ENCODE measurements at places on chromosomes 6 and 20. TPM values are rescaled to one million over a fixed set of nuclear protein-coding genes. Genes with fewer than 3 reads are reported as not detected.
A peak's percentile ranks its signal among the peaks of the same experiment; 100 is the strongest.

Gene SLC32A1
- total RNA-seq: not detected

Gene ADGB
- 0.57 TPM for total RNA-seq

DNA sequence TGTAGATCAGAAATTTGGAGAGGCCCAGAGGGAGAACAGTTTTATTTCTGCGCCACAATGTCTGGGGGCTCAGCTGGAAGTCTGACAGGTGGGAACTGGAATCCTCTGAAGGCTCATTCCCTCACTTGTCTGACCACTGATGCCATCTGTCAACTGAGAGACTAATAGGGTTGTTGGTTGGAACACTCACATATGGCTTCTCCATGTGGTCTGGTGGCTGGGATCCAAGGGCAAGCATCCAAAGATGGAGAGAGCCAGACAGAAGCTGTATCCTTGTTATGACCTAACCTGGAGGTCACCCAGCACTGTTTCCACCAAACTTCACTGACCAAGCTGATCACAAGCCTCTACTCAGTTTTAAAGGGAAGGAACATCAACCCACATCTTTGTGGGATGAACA lies 117.9 kb upstream of the AKAP12 start:
- no peak overlapping the region for H3K4me3 ChIP-seq
- H3K27me3 ChIP-seq: no peaks in the 10 kb centered on the region
- H3K4me1 ChIP-seq: no peaks in the 10 kb centered on the region
- H3K36me3 ChIP-seq: no peaks in the 10 kb centered on the region
- H3K27ac ChIP-seq: no peak overlapping the region

- H3K27ac ChIP-seq: no peak overlapping the region
- no peaks in the 10 kb centered on the region for H3K4me1 ChIP-seq
- H3K36me3 ChIP-seq: no peaks in the 10 kb centered on the region
- DNase-seq: no peak
- no peaks in the 10 kb centered on the region for H3K27me3 ChIP-seq
Measured at GRCh38 chr6:78771586-78771985, 95.8 kb upstream of the IRAK1BP1 start.

- peak within 1 kb of the TSS; percentile 75 for H3K4me3 ChIP-seq
- H3K36me3 ChIP-seq: no peaks in the 10 kb centered on the region
- H3K27me3 ChIP-seq: no peaks in the 10 kb centered on the region
- DNase-seq: peak; percentile 93
- H3K4me1 ChIP-seq: peaks cover 31% of the 10 kb centered on the region
Measured at GRCh38 chr6:43687437-43688347, at the start of gene MRPS18A. Gene MRPS18A (minus strand): TSS chr6:43687791. CDS start chr6:43687779, 12 bp downstream.

DNA sequence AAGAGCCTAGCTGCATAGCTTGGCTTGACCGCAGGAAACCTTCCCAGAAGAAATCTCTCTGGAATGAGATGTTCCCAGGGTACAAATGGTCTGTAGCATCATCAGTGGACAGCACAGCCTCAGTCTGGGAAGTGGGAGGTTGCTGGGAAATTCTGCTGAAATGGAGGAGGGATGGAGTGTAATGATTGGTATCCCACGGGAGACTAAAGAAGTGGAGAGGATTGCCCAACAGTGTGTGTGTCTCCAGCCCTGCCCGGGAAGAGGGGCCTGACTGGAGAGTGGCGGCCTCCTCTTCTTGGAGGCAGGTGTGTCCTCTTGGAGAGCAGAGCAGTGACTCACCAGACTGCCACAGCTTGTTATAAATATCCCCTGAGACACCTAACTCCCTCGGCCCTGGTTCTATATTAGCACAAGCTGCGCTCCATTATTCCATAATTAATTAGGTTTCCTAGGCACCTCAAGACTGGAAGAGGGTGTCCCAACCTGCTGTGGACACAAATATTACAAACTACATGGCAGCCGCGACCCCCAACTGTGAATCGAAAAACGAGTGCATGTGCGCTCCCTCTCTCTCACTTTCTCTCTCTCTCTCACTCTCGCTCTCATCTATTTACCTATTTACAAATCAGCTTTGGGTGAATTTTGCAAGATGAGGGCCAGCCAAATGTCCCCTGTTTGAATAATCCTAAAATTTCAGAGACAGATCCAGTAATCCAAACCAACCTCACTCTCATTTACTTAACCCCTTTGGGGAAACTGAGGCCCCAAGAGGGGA lies 68.8 kb downstream of the FGD2 start:
- no peak overlapping the region for H3K27ac ChIP-seq
- no peaks in the 10 kb centered on the region for H3K27me3 ChIP-seq
- H3K4me3 ChIP-seq: no peak overlapping the region
- DNase-seq: no peak

Measured in colonic mucosa (tissue), 4 donors.